DMS 273 treated with DMSO at 0.1 percent for 48 hours (cell line): ENCODE measurements at places on chromosomes 7 and 10.

GRCh38 chr10:118754229-118754555 lies 578 bp downstream of the CACUL1 start:
- no peak for DNase-seq

DNA sequence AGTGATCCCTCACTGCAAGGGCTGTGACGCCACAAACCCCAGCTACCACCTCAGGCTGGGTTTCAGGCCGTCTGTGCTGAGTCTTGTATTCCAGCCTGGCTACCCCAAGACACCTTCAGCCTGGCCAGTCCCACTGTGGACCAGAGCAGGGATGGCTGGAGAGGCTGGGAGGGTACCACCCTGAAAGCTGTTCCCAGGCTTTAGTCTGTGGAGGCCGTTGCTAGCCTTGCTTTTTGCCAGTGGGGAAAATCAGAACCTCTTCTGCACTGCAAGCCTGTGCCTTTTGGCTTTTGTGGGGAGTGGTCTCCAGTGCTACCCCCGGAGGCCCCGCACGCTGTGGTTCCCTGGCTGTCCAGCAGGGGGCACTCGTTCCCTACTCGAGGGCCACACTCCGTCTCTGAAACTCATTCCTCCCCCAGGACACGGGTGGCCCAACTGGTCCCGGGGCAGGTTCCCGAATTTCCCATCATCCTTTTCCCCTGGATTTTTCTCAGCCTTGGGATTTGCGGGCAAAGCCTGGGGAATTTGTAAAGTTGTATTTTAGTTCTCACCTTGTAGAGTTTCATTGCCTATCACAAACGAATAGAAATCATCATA lies 128.4 kb upstream of the BTBD16 start:
- no peak for DNase-seq

GRCh38 chr10:97047788-97048187 lies 138.0 kb downstream of the SLIT1 start:
- no peak for DNase-seq

- no peak for DNase-seq
Measured at GRCh38 chr7:126157391-126157790, 1095.3 kb downstream of the GRM8 start.

- no peak for DNase-seq
Measured at GRCh38 chr7:137287651-137288258, 55.8 kb downstream of the PTN start.
